Fibroblast of skin of back (primary cell): ENCODE measurements at places on chromosomes 6 and 20.

DNA sequence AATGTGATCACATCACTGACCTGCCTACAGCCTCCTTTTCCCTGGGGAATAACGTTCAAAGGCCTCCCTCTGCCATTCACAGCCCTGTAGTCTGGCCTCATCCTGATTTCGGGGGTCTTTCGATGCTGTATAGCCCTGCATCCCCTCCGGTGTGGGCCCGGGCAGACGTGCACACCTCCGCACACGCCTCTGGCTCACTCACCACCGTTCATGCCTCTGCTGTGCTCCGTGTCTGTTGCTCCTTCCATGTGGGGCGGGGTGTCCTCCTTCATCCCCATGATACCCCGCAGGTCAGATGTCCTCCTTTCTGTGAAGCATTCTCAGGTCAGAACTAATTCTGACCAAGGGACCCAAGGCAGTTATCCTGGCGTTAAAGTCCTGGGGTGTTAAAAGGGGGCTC is 13.8 kb upstream of the RBM38 start:
- no peak for DNase-seq

- no peak for DNase-seq
Observed at GRCh38 chr6:15520626-15521203, 142.1 kb downstream of the DTNBP1 start.

DNA sequence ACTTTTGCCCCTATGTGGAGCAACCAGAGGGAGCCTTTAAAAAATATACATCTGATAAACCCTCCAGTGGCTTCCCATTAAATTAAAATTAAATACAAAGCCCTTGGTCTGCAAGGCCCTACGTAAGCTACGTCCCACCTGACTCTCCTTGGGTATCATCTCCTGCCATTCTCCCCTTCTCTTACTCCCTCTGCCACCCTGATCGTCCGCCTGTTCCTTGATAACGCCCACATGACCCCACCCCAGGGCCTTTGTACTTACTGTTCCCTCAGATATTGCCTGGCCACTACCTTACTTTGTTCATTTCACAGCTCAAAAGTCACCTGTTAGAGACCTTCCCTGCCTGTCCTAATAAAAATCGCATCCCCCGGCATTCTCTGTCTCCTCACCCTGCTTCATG is 5.4 kb upstream of the NFATC2 start:
- DNase-seq, result no peak

- DNase-seq, result no peak
Observed at GRCh38 chr6:151998784-151999183, 191.3 kb downstream of the ESR1 start.

- no peak for DNase-seq
Observed at GRCh38 chr6:161295784-161296183, 21.9 kb upstream of the AGPAT4 start.
